ENCODE measurements at places on chromosomes 7 and 10.

DNA sequence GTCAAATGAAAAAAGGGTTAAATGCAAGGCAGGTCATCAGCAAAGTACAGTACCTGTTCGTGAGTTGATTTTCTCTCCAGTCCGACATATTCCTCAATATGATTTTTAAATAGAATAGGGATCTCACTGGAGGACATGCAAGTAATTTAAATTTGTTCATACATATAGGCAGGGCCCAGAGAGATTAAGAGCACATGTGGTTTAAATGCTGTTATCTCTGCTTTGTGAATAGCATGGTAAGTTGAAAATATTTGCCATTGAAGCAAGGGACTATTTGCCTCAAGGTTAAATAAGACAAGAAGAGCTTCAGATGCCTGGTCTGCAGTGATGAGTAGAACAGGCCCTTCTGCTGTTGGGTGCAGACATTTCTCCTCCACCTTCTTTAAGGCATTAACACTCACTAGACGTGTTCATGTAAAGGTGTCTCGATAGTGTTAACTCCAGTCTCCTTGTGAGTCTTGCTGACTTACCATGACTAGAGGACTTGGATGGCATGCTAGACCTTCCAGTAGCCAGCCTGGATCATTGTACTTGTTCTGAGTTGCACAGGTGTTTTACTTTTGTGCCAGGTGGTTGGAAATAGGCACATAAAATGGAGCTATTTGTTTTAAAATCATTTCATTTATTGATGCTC lies 15.6 kb upstream of the AKR1C3 start:
- no peak for DNase-seq

DNA sequence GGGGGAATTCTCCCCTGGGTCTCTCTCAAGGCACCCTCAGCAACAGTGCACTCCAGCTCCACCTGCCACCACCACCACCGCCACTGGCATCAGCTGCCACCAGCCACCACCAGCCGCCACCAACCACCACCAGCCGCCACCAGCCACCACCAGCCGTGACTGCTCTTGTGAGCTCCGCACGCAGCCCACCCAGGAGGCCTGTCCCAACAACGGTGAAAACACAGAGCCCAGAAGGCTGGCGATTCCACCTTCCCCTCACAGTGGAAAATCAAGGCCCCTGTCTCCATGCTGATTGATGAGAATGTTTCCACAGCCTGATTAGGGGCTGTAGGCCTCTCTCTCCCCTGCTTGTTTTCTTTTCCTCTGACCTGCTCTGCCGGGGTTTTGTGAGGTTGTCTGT lies 41.1 kb downstream of the COBL start:
- no peak for DNase-seq

- no peak for DNase-seq
These were observed 348.7 kb upstream of the HPS1 start for GRCh38 chr10:98795467-98795866.

DNA sequence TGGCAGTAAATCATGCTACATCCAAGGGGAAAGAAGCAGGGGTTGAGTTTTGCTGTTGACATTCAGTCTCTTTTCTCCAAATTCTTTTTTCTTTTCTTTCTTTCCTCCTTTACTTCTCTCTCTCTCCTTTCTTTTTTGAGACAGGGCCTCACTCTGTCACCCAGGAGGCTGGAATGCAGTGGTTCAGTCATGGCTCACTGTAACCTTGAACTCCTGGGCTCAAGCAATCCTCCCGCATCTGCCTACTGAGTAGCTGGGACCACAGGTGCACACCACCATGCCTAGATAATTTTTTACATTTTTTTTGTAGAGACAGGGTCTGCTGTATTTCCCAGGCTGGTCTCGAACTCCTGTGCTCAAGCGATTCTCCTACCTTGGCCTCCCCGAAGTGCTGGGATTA lies 35.2 kb downstream of the SBDS start:
- DNase-seq = no peak

DNA sequence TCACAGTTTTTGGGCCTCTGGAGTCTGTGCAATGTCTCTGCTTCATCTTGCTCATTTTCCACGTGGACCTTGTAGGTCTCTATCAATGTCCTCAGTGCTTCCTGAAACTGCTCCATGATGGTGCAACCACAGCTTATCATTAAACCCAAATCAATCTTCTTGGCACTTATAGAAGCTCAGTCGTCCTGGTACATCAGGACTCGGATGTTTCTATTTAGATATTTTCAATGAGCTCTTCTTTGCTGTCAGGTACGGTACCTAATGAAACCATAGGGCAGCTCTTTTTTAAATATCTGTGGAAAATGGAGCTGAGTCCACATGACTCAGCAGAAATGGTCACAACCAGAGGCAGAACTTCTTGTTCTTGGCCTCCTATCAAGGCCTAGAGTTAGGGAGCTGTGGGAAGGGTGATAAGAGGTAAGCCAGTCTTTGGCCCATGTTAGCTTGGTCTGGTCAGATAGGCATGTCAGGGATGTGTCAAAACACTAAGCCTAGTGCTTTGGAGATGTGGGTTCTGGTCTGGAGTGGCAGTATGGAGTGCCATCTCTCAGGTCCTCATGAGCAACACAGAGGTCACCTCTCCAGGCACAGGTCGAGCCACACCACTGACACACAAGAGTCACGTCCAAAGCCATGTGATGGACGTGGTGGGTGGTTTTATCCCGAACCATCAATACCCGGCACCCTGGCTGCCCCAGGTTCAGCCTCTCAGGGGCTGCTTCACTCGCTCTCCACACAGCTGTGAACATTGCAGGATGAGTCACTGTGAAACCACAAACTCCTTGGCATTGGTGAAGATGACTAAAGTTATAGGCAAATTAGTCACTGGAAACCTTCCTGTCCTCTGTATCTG lies 87.0 kb downstream of the TBXAS1 start:
- DNase-seq = peak; percentile 81

DNA sequence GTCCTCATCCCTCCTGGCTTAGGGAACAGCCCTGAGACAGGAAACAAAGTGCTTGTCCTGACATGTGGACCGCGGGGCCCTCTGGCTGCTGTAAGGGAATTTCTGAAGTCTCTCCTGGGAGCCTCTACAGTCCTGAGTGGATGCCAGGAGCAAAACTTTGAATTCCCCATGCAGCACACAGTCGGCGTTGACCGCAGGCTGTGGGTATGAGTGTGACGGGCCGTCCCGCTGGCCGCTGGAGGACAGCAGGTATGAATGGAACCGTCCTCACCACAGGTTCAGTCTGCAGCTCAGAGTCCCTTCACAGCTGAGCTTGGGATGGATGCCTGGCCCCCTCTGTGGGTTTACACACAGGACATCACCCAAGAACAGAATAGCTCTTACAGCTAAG lies 94.9 kb downstream of the GPR26 start:
- DNase-seq = no peak

GRCh38 chr7:98250789-98251188 lies 1.2 kb downstream of the TECPR1 start:
- DNase-seq = peak; percentile 53

GRCh38 chr7:43118313-43118712 lies 5.9 kb downstream of the HECW1 start:
- DNase-seq = no peak

DNA sequence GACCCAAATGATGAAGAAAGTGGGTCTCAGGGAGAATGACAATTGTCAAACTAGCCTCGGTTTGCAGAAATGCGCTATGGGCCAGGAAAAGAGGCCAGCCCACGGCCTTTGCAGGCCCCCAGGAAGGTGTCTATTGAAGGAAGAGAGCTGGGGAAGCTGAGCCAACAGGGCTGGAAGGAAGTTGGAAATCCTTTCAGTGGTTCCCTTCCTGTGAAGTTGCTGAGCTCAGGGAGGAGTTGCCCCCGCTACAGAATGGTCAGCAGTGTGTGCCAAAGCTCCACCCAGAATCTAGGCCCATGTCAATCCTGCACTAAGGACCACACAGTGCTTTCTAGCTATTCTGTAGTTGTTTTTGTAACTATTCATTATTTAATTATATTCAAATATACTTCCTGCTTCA lies 91.6 kb upstream of the ANLN start:
- DNase-seq = no peak

- DNase-seq = no peak
These were observed 24.0 kb downstream of the COL26A1 start for GRCh38 chr7:101386558-101387231.

DNA sequence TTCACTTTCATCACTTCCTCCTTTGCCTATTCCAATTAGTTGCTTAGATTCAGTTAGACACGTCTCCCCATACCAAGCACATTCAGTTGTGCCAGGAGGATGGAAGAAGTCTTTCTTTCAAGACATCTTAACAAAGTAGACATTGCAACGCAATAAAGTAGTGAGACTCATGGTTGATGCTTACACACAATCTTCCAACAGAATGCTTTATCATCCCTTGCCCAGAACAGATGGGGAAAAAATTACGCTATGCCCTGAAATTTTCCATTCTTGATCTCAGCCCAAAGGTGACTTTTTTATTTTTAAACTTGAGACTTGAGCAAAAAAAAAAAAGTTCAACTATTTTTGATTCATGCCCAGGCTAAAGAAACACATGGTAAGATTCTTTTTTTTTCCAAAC lies 74.9 kb downstream of the KCNMA1 start:
- no peak for DNase-seq

GRCh38 chr7:68143345-68143744 lies 1146.7 kb downstream of the TYW1 start:
- DNase-seq = no peak

DNA sequence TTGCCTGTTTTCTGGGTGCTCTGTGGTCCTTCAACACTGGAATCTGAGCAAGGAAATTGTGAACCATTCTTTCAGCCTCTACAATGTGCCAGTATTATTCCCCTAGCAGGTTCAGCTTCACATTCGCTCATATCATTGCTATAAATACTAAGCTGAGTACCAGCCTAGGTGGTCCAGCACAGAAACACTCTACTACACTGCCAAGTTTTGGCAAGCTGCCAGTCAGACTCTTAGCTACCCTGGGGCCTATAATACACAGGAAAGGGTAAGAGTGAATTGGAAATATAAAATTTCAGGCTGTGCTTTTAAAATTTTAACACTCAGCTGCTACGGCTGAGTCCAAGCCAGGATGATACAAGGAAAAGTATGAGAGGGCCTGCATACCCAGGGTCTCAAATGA lies 49.9 kb upstream of the PPP1R3A start:
- no peak for DNase-seq

GRCh38 chr7:137996386-137996851 lies 5.5 kb downstream of the CREB3L2 start:
- DNase-seq = no peak

DNA sequence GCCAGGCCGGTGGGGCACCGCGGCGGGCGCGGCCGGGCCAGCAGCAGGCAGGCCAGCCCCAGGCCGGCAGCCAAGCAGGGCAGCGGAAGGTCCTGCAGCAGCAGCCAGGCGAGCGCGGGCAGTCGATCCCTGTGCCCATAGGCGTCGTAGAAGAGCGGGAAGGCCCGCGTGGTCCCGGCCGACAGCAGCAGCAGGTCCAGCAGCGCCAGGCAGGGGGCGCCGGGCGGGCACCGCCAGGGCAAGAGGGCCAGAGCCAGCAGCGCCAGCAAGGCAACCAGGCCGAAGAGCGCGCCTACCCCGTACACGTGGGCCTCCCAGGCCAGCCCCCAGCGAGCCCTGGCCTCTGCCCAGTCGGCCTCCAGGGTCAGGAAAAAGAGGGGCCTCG lies 8.4 kb upstream of the RBM28 start:
- peak; percentile 19 for DNase-seq
